ENCODE measurements at places on chromosomes 1 and 21. TPM values are rescaled to one million over a fixed set of nuclear protein-coding genes. Genes with fewer than 3 reads are reported as not detected.
A peak's percentile ranks its signal among the peaks of the same experiment; 100 is the strongest.

Gene ARMH1
- polyA plus RNA-seq: not detected

Gene IGSF21
- not detected for polyA plus RNA-seq

Gene UBASH3A
- 0.38 TPM for polyA plus RNA-seq

Gene HMGN2
- 729 TPM for polyA plus RNA-seq

Gene PTPN22
- 83.6 TPM for polyA plus RNA-seq

Gene ANKRD35
- polyA plus RNA-seq: 0.86 TPM

Gene PPM1J
- polyA plus RNA-seq: not detected

Gene CYB5RL
- 3.6 TPM for polyA plus RNA-seq

Gene KRTAP25-1
- not detected for polyA plus RNA-seq

- no peak for DNase-seq
These were observed 56.8 kb upstream of the IRF2BP2 start for GRCh38 chr1:234666761-234667160.

DNA sequence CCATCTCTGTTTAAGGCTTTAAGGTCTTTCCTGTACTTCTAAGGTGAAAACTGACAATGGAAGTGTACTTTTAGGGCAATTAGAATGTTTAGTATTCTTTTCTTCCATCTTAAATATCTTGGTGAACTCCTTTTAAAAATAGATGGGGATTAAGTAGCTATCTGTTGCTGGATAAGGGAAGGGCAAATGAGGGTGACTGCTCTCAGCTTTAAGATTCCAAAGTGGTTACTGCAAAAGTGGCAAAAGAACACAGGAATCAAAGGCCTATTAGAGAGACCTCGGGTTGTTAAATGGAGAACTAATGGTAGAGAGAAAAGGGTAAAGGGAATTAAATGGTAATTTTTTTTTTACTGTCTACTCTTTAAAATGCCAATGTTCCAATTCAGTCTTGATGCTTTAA lies 774.1 kb upstream of the B3GALT2 start:
- no peak for DNase-seq

GRCh38 chr1:97570691-97571090 lies 350.1 kb downstream of the DPYD start:
- DNase-seq: no peak

DNA sequence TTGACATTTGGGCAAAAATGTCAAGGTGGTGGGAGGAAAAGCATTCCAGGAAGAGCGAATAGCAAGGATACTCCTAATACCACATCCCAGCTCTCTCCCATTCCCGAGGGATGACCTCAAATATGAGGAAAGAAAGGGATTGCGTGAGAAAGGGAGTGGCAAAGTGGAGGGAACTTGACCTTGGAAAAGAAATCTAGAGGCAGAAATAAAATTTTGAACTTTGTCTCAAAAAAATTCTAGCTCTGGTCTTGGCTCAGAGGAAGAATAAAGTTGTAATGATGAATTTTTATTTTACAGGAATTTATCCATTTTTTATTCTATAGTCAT lies 127.8 kb downstream of the TBX19 start:
- no peak for DNase-seq

DNA sequence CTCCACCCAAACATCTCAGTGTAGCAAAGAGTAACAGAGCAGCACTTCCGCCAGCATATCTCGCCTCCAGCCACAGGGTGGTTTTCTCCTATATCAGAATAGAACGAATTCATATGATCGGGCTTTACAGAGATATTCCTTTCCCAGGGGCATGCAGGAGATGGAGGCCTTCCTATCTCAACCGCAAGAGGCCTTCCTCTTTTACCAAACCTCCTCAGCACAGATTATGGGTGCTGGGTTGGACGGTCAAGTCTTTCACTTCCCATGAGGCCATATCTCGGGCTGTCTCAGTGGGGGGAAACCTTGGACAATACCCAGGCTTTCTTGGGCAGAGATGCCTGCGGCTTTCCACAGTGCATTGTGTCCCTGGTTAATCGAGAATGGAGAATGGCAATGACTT lies 65.8 kb downstream of the OVGP1 start:
- DNase-seq: no peak

DNA sequence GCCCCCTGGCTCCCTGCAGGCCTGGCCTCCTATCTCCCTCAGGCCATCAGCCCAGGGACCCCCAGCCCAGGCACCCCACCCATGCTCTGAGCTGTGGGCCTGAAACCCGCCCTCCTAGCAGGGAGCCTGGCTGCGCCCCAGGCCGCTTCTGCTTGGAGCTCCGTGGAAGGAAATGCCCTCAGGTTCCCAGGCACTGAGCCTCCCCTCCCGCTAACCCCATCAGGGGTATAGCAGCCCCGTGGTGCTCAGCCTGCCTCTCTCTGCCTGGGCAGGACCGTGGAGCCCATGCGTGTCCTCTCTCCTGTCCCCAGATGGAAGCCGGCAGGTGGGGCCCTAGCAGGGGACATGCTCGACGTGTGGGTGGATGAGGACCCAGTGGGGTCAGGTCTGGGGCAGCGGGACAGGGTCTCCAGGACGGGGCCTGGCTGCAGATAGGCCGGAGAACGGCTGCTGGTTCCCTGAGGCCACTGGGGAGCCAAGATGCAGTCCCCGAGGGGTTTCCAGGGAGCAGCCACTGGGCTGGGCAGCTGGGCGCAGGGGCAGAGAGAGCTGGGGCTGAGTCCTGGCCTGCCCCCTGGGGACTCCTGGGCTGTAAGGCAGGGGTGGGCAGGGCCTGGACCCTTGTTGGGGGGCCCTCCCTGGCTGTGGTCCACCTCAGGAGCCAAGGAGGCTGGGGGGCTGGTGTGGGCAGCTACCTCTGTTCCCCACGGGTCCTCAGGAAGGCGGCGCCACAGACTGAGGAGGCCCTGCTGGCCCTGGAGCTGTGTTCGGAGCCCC lies 75.5 kb downstream of the MORN1 start:
- no peak for DNase-seq

- no peak for DNase-seq
These were observed 3.9 kb downstream of the CAPN9 start for GRCh38 chr1:230750986-230751625.

GRCh38 chr1:110477041-110477440 lies 26.1 kb downstream of the PROK1 start:
- no peak for DNase-seq

GRCh38 chr1:76335882-76336281 lies 261.3 kb downstream of the ST6GALNAC3 start:
- no peak for DNase-seq

- DNase-seq: peak; percentile 35
These were observed 849 bp downstream of the NFIA start for GRCh38 chr1:61083013-61083806.

- no peak for DNase-seq
These were observed 76.0 kb downstream of the RPS6KC1 start for GRCh38 chr1:213127074-213127473.

DNA sequence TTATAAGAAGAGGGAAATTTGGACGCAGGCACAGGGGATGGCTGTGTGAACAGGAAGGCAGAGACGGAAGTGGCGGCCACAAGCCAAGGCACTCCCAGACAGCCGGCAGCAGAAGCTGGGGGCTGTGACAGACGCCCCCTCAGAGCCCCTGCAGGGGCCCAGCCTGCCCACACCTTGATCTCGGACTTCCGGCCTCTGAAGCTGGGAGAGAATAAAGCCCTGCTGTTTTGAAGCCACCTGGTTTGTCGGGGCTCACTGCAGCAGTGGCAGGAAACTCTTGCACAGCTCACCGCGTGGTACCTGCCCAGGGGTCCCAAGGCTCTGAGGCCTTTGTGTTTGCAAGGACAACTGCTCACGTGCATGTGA lies 13.7 kb downstream of the MEGF6 start:
- peak; percentile 44 for DNase-seq

DNA sequence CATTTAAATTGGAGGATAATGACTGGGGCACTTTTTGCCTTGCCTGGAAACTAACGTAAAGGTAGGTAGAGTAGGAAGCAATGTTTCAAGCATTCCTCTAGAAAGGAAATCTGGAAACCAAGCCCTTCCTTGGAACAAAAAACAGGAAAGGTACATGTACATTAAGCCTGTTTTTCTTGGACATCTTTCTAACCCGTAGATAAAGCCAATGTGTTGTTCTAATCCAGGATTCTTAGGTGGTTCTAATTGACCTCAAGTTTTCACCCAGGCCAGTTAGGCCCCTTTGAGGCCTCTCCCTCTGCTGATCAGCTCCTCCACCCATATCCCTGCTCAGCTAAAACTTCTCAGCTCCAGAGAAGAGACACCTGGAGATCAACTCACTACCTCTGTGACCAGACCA lies 6.3 kb upstream of the DUSP23 start:
- no peak for DNase-seq

DNA sequence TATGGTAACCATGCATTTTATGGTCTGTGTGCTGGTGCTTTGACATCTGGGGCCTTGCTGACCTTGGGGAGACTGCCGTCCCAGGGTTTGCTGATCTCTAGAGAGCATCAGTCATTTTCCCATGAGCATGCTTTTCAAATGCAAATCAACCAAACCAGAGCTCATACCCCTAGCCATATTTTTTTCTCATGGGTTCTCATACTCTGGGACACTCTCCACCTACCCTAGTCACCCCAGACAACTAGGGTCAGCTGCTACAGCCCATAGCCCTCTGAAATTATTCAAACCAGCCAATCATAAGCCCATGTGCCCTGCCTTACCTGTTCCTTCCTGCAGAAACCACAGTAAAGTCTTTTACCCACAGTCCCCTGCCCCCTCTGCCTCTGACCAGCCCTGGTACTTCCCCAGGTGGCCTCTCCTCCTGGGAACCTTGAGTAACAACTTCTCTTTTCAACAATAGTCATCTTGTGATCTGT lies 132.0 kb downstream of the MAP3K21 start:
- DNase-seq: no peak

DNA sequence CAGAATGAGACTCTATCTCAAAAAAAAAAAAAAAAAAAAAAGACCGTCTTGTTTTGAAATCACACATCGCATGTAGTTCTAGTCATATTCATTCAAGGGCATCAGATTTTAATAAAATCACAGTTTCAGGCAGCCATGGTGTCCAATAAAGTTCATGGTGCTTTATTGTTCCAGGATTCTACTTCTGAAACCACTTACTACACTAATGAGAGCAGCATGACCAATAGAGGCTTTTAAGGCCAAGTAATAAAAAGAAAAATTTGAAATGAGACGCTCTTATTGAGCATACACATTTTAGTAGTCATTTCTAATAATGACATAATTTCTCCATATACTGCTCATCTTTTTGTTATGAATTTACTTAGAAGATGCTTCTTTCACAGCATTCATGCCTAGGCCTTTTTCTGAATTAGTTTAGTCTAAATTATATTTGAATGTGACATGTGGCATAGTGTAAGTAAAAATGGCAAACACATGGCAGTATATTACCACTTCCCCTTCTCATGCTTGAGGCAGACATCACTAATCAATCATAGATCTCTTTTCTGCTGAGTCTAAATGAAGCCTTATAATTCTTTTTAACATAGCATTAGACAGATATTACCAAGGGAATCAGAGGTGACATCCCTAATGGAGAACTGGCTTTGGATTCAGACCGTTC lies 18.5 kb downstream of the NTMT2 start:
- DNase-seq: no peak

DNA sequence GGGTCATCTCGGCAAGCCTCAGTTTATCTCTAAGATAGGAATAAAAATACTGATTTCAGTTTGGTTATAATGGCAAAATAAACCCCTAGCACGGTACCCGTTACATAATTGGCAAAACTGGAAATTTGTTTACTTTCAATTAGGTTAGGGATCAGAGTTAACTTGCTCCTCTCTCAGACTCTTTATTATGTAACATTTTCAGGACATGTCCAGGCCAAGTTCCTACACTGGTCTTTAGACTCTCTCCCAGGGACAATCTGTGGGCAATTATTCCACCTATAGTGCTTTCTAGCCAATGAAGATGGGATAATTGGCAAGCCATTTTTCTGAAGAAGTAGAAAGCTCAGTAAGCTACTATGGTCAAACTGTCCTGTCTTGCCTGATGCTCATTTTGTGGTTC lies 189.4 kb downstream of the NEK7 start:
- no peak for DNase-seq

- no peak for DNase-seq
These were observed 159.0 kb upstream of the CD34 start for GRCh38 chr1:208069908-208070307.

GRCh38 chr1:102833151-102833550 lies 275.2 kb downstream of the COL11A1 start:
- no peak for DNase-seq

DNA sequence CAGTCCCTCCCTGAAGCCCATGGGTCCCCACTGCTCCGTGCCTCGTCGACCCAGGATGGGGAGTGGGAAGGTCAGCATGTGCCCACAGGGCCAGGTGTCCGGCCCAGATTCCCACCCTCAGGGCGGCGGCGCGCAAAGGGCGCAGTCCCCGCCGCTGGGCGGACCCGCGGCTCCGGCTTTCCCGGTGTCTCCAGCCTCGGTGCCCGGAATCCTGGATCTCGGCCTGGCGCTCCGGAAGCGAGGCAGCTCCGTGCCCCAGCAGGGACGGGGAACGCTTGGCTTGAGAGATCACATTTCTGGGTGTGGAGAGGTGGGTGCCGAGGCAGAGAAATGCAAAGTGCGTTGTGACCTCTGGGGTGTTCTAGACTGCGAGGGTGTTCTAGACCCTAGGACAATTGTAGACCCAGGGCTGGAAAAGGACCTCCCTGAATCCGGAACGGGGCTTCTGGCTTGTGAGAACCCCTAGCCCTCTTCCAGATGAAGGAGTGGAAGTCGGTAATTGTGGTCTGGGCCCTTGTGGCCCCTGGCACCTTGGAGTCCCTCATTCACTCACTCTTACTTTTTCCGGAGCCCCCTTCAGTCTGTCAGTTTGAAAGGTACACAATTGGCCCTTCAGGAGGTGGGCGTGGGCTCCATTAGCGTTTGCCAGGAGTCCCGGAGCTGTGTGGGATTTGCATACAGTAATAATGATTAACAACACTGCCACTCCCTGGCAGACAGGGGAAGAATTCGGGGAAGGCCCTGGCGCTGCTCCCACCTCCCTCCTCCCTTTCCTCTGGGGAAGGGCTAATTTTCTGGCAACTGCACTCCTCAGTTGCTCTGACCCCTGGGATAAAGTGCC lies 1.6 kb upstream of the KCND3 start:
- DNase-seq: no peak

DNA sequence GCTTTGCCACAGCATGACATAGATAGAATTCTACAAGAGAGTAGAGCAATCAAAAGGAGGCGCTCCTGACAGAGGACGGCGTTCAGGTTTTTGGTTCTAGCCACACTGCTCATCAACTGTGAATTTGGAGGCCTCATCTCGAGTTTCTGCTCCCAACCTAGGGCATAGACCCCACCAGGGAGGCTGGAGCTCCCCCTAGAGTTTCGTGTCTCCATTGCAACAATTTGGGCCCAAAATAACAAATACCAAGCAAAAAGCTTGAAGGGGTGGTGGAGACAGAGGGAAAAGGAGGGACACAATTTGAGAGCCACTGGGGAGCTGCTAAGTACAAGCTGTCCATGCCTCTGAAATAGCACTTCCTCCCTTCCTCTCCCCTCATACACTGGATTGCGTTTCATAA lies 297.0 kb downstream of the GPATCH2 start:
- DNase-seq: no peak

DNA sequence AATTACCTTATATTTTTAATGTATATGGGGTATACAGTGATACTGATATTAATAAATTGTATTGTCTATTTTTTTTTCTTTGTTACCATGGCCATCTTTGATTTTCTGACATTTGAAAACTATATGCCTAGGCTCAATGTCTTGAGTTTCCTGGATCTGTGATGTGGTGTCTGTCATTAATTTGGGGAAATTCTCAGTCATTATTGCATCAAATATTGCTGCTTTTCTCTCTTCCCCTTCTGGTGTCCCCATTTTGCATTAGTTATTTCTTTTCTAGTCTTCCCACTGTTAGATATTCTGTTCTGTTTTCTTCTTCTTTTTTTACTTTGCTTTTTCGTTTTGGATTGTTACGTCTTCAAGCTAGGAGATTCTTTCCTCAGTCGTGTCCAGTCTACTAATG lies 33.8 kb downstream of the ZBTB40 start:
- no peak for DNase-seq

GRCh38 chr1:99613716-99614115 lies 32.2 kb upstream of the PALMD start:
- no peak for DNase-seq

All from immature natural killer cell (primary cell).